WTC11 (cell line): ENCODE measurements at places on chromosomes 5 and 9.
A peak's percentile ranks its signal among the peaks of the same experiment; 100 is the strongest.

DNA sequence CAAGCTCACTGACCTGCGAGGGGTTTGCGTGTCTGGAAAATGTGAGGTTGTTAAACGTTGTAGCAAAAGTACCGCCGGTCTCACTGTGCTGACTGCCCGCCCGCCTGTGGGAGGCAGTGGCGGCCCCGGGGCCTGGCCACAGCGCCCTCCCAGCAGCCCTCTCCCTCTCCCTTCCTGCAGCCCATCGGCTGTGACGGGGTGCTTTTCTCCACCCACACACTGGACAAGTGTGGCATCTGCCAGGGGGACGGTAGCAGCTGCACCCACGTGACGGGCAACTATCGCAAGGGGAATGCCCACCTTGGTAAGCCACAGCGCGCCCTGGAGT lies 6.2 kb downstream of the ADAMTSL2 start:
- no peak for DNase-seq

DNA sequence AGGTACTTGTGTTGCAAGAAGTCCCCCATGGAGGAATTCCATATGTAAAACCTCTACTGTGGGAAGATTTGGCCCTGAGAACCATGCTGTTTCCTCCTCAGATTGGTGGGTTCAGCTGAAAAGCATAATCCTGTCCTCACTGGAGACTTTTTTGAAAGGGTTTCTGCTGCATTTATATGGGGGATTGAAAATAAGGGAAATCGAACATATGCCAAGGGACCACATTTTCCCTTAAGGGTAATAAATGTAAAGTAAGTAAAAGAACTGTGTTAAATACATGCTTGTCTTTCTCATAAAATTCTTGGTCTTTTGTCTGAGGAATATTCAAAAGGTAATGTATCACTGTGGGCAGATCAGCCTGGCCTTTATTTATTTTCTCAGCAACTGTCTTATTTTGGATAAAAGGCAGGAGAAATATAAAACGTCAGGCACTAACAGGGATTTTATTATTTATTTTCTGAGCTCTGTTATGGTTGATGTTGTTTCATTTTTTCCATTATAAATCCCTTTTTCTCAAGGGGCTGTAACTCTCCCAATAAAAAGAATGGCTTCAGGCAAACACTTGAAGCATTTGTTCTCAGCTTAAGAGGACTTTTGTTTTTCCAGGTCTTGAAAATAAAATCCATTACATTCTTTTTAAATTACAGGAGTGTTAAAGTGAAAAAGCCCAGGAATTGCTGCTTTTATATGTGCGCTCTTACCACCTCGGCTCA lies 131.4 kb downstream of the FGF10 start:
- no peak for DNase-seq

GRCh38 chr5:148398698-148399121 lies 15.0 kb downstream of the FBXO38 start:
- no peak for DNase-seq

GRCh38 chr9:134376386-134377142 lies 50.3 kb downstream of the RXRA start:
- DNase-seq = no peak

GRCh38 chr9:109640580-109641371 lies 139.2 kb upstream of the PALM2AKAP2 start:
- peak; percentile 68 for DNase-seq

DNA sequence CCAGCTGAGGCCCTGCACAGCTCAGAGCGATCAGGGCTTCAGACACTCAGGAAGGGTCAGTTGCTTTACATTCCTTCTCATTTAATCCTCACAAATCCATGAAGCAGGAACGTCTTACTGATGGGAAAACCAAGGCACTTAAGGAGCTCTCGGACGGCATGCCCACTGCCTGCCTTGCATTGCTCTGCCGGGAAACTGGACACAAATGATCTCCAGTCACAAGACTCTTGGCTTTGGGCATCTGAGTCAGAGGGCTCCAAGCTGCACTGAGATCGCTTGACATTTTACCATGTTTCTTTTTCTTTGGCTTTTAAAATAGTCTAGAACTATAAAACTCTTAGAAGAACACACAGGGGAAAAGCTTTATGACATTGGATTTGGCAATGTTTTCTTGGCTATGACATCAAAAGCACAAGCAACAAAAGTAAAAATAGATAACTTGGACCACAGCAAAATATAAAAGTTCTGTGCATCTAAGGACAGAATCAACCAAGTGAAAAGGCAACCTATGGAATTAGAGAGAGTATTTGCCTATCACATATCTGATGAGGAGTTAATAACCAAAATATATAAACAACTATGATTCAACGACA lies 43.6 kb upstream of the HRH2 start:
- no peak for DNase-seq

DNA sequence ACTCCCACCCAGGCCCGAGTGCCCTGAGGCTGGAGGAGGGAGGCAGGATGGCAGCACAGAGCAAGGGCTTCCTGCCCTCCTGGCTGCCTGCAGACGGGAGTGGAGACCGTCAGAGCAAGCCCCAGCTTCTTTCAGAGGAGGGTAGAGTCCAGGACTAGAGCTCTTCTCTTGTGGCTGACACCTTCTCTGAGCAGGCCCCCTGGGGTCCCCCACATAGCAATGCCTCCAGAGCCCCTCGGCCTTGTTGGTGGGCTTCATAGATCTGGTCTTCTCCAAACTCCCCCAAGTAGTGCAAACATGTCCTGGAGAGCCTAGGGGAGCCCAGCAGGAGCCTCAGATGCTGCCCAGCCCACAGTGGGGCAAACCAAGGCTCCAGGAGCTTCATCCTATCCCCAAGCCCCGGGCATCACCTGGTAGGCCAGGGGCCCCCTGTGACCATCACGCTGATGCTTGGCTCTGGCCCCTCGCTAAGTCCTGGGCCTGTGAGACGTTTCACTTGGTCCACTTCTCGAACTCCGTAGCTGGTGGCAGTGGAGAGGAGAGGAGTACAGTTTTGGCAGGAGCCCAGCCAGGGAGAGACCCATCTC lies 2.0 kb downstream of the MZB1 start:
- no peak for DNase-seq

GRCh38 chr5:113246361-113246870 lies 188.4 kb downstream of the TSSK1B start:
- DNase-seq = no peak

DNA sequence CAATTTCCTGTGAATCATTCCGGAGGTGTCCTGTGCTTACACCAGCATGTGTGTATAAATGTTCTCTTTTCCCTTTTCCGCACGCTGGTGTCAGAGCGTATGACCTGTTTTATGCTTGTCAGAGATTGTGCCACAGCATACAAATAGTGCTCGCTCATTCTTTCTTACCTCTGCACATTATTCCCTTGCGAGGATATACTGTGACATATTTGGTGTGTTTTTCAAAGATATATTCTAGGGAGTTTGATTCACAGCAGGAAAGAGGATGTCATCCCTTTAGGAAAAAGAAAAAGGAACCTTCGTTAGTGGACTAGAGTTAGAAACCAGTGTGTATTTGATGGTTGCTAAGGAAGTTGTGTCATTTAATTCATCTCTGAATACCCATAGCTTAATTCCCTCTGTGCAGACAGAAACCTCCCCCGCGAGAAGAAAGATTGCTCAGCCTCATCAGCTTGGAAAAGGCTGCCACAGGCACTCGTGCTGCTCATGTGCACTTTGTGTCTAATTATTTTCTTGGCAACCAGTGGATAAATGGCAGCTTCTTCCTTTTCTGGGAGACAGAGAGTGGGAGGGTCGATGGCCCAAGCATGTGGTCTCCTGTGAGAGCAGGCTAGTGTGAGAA lies 14.7 kb upstream of the CCIN start:
- DNase-seq = no peak
